M059J (cell line): ENCODE measurements at places on chromosomes 5 and 9.

GRCh38 chr5:72328172-72328571 is 8.0 kb downstream of the PTCD2 start:
- DNase-seq: peak; percentile 93

- DNase-seq: no peak
These were observed 322.6 kb downstream of the FBXL17 start for GRCh38 chr5:108059334-108059733.

DNA sequence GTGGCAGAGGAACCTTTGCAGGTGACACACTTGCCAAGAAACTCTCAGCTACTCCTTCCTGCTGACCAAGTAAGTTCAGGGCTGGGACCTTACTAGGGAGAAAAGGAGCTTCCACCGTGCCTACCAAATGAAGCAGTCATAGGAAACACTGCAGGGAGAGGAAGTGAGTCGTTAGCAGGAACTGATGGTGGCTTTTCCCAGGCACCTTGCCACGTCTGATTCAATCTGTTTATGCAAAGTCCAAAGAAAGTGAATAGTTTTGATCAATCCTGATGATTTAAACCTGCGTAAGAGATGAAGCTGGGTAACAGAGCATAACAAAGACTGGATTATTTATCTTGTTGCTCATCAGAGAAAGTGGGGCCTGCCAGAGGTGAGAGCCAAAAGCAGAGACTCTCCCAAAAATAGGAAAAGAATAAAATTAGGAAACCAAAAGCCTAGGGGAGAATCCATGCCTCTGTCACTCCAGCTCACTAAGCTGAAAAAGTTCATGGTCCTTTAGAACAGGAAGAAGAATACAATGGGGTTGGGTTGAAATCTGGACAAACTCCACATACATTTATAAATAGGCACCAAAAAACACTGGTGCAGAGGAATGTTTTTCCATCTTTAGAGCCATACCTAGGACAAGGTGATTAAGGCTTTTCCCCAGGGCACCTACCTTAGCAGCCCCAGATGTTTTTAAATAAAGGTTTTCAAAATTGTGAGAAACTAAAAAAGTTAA is 9.3 kb upstream of the PFDN1 start:
- DNase-seq: peak; percentile 97

DNA sequence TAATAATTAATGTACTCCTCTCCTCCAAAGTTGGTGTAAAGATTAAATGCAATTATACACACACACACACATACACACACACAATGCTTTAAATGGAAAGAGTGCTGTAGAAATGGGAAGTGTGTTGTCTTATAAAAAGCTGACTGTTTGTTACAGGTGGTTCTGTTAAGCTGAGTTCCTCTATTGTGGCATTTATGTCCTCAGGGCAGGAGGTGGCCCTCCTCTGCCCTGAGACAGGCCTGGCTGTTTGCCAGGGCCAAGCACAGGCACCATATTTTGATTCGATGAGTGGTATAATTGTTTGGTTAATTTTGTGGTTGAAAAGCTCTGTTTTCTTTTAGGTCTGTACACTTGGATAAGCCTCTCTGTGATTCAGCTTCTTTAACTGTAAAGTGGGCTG is 573.9 kb downstream of the KIF4B start:
- no peak for DNase-seq

DNA sequence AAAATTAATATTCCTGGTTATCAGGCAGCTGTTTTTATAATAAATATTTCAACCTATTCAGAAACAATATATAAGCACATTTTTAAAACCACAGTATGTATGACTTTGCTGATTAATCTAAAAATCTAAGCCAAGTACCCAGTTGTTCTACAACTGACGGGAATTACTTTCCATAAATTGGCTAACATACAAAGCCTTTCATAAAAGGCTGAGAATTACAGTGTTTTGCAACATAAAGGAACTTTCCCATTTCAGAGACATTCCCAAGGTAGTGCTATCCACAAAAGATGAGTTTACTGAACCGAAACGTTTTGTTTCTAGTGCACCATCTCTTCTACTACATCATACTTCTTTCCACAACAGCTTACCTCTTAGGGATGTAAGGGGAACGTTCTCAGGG is 7.2 kb downstream of the RNF145 start:
- DNase-seq: no peak

DNA sequence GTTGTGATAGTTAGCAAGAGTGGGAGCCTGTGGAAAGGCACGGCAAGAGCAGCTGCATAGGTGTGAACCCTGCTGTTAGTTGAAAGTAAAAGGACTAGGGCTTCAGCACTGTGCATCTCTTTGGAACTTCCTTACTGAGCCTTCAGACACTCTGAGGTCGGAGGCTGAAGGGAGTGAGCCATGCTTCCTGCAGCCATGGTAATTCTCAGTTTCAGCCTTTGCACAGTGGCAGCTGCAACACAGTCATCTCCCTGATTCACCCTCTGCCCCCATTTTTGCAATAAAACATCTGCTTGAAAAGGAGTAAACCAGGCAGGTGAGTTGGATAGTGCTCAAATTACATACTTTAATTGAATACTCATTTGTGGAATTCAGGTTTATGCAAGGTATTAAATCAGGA is 6.5 kb upstream of the TLE4 start:
- DNase-seq: peak; percentile 34
